ENCODE measurements at places on chromosomes 12 and 14.
A peak's percentile ranks its signal among the peaks of the same experiment; 100 is the strongest.

DNA sequence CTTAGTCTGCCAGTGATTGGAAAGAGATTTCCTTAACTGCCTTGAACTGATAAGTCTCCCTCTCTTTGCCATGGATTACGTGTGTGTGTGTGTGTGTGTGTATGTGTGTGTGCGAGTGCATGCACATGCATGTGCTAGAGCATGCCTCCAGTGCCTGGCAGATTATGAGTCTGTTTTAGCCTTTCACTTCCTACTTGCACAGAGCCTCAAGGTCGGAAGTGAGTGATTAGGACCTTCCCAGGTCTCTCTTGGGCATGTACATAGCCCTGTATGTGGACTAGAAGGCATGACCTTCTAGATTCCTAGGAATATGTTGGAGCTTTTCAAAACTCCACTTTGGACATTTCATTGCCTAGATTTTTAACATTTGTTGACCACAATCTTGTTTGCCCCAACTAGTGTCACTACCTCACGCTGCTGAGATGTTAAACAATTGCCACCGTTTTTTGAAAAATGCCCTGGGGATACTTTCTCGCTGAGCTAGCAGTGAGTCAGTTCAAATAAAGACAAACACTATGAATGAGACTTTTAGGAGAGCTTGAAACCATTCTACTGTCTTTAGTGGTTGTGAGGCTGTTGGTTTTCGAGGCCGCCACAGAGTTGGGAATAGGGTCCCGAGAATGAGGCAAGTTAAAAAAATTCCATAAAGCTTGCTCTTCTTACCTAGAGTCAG, 28.2 kb downstream of the KIAA0586 start:
- no peak for DNase-seq

DNA sequence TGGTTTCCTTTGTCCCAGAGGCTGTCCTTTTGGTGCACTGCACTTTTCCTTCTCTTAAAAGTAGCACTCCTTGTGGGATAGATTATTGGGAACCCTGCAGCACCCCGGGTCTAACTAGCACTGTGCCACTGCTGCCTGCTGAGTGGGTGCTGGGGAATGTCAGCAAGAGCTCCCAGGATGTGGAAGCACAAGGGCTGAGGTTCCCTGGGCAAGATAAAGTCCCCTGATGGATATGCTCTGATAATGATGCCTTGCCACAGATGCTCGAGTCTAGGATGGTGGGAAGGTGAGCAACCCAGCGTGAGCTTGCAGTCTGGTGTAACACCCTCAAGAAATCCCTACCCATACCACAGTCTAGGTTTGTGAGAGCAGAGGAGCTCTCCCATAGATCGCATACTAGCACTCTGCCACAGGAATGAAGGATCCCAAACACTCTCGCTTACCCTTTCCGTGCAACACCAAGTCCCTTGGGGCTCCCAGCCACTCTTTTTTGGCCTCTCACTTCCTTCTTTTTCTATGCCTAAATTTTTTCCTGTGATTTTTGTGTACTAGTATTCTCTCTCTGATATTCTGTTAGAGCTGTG, 32.6 kb downstream of the USP15 start:
- DNase-seq, result no peak

DNA sequence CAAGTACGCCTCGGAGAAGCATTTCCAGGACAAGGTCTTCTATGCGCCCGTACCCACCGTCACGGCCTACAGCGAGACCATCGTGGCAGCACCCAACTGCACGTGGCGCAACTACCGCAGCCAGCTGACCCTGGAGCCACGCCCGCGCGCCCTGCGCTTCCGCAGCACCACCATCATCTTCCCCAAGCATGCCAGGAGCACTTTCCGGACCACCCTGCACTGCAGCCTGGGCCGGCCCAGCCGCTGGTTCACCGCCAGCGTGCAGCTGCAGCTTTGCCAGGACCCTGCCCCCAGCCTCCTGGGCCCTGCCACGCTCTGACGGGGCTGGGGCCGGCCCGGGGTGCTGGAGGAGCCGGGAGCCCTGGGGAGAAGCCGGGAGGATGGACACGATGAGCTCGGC, 19.3 kb downstream of the RFLNA start:
- DNase-seq, result no peak

DNA sequence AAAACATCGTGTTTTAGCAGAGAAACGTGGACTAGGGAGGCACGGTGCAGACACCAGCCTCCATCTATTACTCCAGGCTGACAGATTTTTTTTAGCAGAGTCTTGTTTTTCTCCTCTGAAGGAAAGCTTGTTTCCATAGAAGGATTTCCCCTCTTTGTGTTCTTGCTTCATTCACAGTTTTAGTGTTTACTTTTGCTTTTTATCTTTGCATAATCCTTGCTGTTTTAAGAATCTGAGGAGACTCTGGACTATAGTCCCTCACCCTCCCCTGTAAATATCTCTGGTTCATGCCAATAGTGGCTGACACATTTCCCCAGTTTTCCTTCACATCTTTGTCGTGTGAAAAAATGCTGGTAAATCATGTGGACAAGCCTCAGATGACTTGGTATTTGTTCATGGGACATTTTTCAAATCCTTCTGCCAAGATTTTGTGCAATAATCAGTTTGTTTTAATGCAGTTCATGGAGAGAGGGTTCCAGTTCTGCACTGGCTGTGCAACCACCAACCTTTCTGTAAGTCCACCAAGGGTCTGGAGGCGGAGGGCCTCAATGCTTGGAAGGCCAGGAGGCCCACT, 39.9 kb upstream of the TMCC3 start:
- no peak for DNase-seq

DNA sequence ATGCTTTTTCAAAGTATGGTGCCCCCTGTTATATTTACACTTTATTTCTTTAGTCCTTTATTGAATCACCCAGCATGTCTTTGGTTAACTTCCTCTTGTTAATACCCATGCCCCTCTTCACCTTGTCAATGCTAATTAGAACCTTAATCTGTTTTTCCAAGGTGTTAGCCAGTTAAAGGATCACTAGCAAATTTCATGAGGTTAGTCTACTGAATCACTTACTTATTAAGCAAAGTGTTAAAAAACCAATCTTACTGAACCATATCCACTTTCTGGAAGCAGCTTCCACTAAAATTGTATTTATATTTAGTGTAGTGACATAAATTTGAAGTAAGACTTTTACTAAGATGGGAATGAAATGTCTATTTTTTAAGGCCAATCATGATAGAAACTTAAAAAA, 27.9 kb downstream of the TAOK3 start:
- no peak for DNase-seq

GRCh38 chr14:91582761-91583160, 72.7 kb upstream of the PPP4R3A start:
- DNase-seq, result no peak

DNA sequence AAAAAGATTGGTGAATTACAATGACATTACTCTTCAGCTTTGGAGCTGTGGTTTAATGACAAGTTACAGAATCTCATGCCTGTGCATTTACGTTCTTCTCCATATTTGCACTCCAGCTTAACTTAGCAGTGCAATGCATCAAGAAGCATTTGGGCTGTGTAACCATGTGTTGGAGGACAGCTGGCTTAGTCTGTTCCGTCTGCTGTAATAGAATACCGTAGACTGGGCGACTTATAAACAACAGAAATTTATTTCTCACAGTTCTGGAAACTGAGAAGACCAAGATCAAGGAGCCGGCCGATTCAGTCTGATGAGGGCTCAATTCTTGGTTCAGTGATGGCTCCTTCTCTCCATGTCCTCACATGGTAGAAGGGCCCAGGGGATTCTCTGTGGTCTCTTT, 943.5 kb downstream of the BCL11B start:
- DNase-seq, result no peak

DNA sequence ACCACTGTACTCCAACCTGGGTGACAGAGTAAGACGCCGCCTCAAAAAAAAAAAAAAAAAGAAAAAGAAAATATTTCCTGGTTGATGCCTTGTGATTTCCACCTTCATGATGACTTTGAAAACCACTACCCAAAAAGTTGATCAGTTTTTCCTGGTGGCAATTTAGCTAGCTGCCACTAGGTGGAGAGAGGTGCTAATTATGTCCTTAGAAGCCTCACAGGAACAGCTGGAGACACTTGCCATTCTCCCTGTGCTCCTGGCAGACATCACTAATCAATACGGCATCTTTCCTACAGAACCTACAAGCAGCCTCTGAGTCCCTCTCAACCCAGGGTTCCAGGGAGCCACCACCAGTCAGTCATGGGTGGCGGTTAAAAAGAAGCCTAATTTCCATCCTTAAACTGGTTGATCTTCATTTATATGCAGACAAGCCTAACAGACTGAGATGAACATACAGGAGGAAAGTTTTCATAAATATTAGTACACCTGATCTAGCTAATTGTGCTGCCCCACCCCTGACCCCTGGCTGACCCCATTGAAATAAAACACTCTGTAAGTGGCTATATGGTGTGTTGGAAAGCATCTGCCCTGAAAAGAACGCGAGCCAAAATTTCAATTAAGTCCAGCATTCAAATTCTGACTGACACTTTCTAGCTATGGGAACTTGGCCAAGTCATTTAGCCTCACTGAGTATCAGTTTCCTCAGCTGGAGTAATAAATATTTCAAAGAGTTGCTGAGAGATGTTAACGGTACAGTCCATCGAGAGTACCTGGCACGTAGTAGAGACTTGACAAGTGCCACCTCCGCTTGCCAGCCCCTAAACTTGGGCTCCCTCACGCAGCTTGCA, 6.2 kb upstream of the OAS1 start:
- peak; percentile 51 for DNase-seq

DNA sequence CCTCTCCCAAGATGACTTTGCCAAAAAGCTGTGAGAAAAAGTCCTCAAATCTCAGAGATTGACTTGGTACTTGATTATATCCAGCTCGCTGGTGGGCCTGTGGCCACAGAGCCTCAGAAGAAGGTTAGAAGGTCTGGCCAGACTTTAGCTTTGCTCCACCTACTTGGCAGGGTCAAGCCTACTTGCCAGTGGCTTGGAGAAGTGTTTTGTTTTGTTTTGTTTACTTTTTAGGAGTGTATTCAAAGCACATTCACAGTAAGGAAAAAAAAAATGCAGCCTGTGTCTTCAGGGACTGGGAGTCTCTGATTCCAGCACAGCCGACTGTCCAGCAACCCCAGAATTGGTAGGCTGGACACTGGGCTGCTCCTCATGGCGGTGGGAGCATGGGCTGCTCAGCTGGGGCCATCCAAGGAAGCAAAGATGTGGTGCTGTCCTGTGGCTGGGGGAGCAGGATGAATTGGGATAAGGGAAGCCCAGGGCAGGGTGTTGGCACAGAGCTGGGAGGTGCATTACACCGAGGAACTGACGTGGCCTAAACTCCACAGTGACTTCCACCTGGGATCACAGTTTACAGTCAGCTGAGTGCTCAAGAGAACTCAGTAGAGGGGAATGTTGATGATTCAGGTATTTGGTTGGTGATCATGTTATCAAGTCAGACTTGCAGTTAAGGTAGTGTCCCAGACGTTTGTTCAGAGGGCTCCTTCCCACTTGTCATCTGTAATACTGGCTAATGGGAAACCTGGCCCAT, 73.5 kb downstream of the PPP2R5C start:
- no peak for DNase-seq

DNA sequence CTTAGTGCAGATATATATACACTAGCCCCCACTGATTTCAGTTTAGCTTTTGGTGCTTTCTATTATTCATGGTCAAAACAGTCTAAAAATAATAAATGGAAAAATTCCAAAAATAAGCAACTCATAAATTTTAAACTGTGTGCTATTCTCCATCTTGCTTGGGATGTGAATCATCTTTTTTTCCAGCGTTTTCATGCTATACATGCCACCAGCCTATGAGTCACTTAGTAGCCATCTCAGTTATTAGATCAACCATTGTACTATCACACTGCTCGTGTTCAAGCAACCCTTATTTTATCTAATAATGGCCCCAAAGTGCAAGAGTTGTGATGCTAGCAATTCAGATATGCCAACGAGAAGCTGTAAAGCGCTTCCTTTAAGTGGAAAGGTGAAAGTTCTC, 73.9 kb upstream of the KRR1 start:
- no peak for DNase-seq

GRCh38 chr12:28083840-28084678, 106.2 kb upstream of the CCDC91 start:
- DNase-seq, result no peak

DNA sequence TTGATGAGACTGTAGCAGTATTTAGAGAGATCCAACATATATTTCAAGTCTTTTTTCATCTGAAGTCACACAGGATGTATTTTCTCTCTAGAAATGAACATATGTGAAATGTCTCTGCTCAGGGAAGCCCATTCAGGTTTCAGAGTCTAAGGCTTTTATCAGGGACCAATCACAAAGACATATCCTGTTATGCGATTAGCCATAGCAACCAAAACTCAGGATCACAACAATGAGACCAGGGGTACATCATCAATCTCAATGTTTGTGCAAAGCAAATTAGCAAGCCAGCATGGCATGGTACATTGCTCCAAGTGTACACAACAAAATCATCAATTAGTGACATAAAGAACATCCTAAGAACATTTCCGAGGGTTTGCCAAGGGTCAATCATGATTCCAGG, 99.2 kb upstream of the AMN1 start:
- DNase-seq, result peak; percentile 17

GRCh38 chr12:119500209-119500608, 93.4 kb upstream of the TMEM233 start:
- DNase-seq, result no peak

DNA sequence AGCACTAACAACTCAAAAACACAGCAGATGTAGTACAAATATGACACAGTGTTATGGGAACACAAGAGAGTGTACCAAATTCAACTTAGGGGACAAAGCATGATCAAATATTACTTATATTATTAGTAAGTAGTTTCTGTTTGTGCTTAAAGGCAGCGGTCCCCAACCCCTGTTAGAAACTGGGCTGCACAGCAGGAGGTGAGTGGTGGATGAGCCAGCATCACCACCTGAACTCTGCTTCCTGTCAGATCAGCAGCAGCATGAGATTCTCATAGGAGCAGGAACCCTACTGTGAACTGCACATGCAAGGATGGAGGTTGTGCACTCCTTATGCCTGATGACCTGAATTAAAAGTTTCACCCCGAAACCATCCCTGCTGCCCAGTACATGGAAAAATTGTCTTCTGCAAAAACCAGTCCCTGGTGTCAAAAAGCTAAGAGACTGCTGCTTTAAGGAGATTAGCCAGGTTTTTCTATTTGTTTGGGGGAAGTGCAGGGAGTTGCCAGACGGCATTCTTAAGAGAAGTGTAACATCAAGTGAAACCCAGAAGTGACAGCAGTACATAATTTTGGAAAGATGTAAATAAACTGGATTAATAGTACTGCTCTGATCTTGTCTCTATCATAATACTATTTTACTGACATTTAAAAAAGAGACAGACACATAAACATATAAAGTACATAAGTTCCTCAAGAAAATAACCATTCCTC, 26.7 kb downstream of the GTF2A1 start:
- DNase-seq, result no peak

DNA sequence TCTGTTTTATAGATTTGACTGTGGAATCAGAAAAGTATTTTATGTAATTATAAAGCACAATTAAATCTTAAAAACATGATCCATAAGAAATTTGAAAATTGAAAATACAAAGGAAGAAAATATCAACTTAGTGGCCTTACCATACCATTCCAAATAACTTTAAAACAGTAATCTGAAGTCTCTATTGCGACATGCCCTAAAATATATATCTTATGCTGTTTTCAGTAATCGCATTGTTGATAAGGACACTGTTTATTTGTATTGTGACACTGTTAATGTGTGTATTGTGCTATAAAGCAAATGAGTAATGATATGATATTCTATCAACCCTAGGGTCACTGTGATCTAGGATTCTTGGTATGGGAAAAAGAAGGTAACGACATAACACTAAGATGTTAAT, 7.0 kb downstream of the KLHL28 start:
- no peak for DNase-seq

All from CD4-positive, alpha-beta memory T cell (primary cell).